Activated CD8-positive, alpha-beta memory T cell treated with anti-CD3 and anti-CD28 coated beads for 1 hour (primary cell): ENCODE measurements at places on chromosomes 5 and 9.

GRCh38 chr5:167877114-167877722, 414.2 kb upstream of the WWC1 start:
- no peak for DNase-seq

DNA sequence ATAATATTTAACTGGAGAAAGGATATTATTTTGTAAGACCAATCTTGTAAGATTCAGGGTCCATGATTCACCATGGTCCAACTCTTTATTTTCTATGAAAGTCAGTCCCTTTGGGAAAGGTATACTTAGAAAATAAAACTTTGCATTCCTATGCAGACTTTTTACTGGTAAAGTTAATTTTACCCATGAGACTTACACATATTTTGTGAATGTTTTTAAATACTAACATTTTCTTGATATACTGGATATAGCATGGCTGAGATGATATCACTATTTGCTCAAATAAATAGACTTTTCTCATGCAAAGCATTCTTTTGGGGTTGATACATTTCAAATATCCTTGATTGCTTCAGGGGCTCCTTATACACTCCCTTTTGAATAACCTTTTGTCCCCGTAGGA, 512.1 kb downstream of the MAN2A1 start:
- no peak for DNase-seq

GRCh38 chr5:108276187-108277050, 105.5 kb downstream of the FBXL17 start:
- no peak for DNase-seq

DNA sequence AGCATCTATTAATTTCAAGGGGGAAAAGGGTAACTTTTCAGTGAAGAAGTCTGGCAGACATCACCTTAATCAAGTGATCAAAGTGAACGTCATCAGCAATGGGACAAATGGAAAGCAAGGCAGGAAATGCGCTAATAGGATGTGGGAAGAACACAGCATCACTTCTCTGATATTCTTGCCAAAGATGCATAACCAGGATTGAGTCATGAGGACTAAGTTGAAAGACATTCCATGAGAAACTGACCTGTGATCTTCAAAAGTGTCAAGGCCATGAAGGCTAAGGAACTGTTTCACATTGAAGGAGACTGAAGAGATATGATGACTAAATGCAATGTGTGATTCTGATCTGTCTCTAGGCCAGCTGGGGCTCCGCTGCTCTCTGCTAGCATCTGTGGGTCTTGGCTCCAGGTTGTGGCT, 92.9 kb downstream of the NDFIP1 start:
- no peak for DNase-seq

GRCh38 chr5:177502886-177503285, 5.5 kb upstream of the PDLIM7 start:
- DNase-seq: no peak

GRCh38 chr9:77807281-77807683, 159.2 kb upstream of the GNA14 start:
- DNase-seq: no peak

GRCh38 chr5:167511276-167511675, 780.2 kb upstream of the WWC1 start:
- DNase-seq: no peak

GRCh38 chr9:136258786-136259516, 13.3 kb upstream of the QSOX2 start:
- no peak for DNase-seq

GRCh38 chr5:174291162-174291561, 245.7 kb downstream of the NSG2 start:
- DNase-seq: no peak

GRCh38 chr5:56757077-56757476, 58.3 kb upstream of the MAP3K1 start:
- no peak for DNase-seq

- no peak for DNase-seq
Observed at GRCh38 chr5:95857185-95857945, 34.8 kb upstream of the GLRX start.
